ENCODE measurements at places on chromosomes 4 and X. TPM values are rescaled to one million over a fixed set of nuclear protein-coding genes. Genes with fewer than 3 reads are reported as not detected.

DNA sequence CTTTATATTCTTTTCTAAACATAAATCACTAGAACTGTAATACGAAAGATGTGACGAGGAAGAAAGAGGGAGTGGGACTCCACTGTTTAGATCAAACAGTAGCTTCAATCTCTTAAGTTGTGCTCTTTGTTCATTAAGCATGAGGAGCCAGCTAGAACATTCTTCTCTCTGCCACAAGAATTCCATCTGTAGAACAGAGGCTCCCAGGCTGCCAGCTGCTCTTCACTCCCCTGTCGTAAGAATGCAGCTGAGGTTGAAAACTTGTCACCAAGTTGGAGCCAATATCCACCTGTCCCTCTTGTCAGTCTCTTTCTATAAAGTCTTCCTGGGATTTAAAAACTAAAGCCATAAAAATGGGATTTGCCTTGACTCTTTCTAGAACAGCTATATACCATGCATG is 65.0 kb upstream of the SEC24B start:
- DNase-seq: peak; percentile 34

DNA sequence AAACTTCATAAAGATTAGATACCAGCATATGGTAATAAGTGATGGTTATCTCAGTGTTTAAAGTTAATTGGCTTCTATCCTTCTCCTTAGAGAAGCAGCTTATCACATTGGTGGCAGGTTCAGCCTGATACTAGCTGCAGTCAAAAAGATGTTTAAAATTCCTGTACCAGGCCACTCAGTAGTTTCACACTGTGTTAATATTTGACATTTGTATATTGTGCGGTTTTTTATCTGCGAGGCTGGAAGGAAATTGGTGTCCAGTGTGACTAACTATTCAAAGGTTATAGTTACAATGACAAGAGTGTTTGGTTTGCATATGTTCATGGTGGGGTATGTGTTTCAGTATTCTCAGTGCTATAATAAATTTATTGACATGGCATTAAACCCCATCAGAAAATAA is 27.5 kb upstream of the TBC1D8B start:
- no peak for DNase-seq

- no peak for DNase-seq
Measured at GRCh38 chr4:187286525-187286924, 562.9 kb upstream of the FAT1 start.

- DNase-seq: no peak
Measured at GRCh38 chr4:8532245-8532781, 47.9 kb upstream of the GPR78 start.

DNA sequence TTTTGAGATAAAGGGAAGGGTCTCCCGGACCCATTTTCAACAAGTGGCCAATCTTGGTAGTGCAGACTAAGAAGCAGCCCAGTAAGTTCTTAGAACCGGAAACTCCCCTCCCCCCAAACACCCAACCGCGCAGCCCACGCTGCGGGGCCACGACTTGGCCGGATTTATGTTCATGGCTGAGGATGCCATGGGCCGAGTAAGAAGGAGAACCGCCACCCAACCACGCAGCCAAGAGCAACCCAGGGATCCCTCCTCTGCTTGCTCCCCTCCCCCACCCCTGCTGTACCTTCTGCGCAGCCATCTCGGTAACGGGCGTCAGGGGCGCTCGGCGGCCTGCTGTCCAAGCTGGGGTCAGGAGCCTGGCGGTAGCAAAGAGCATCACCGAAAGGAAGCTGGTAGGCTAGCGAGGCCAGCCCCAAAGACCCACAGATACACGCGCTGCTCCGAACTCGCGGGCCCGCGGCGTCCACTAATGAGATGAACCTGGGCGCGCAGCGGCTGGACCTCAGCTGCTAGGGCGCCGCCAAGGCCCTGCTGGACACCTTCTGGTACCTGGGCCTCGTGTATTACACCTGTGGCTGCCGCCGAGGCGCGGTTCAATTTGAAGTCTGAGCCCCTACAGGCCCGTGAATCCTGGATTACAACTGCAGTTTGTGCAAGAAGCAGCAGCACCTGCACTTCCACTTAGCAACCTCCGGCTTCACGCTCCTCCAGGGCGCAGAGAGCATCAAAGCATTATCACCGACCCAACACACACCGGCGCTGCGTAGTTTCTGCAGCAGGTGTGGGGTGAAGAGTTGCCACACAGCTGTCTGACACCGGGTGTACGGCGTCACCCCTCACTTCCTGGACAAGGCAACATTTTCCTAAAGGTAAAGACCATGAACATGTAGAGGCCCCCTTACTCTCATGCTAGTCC is 63.4 kb downstream of the NUDT10 start:
- peak; percentile 43 for DNase-seq

The CRMP1 gene
- 34.9 TPM for polyA plus RNA-seq
